ENCODE measurements at places on chromosomes 3 and 15.

DNA sequence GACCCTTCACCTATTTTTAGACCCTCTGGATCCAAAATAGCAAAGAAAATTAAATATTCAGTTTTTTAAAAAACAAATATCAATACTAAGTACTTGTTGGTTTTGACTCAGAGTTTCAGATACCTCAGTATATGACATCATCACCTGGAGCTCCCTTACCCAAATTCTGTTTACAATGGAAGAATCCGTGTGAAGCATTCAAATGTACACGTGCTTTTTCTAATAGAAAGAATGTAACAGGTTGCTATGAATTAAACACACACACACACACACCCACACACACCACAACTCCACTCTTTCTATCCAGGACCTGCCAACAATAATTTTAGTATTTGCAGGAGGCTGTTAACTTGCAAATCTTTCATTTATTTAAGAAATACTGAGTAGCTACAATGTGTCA, 221.8 kb downstream of the THRB start:
- no peak for DNase-seq

DNA sequence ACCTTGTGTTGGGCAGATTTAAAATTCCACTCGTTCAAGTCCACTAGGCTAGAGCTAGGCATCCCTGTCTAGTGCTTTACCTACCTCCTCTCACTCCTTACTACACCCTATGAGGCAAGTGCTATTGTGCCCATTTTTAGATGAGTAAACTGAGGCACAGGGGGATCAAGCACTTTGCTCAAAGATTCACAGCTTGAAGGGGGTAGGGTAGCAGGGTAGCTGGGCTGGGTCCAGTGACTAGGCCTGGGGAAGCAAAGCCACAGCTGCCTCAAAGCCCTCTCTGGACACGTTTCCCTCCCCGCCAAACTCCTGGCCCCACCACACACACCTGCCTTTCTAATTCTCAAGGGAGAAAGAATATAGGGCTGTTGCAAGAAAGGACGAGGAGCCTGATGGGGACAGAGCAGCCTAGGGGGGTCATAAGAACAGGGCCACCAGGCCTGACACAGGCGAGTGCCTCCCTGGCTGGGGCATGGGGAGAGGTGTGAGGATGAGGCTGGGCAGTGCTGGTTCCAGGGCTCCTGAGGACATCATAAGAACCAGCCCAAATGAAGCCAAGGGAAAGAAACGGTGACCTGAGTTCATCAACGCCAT, 34.8 kb upstream of the SFMBT1 start:
- DNase-seq = no peak

DNA sequence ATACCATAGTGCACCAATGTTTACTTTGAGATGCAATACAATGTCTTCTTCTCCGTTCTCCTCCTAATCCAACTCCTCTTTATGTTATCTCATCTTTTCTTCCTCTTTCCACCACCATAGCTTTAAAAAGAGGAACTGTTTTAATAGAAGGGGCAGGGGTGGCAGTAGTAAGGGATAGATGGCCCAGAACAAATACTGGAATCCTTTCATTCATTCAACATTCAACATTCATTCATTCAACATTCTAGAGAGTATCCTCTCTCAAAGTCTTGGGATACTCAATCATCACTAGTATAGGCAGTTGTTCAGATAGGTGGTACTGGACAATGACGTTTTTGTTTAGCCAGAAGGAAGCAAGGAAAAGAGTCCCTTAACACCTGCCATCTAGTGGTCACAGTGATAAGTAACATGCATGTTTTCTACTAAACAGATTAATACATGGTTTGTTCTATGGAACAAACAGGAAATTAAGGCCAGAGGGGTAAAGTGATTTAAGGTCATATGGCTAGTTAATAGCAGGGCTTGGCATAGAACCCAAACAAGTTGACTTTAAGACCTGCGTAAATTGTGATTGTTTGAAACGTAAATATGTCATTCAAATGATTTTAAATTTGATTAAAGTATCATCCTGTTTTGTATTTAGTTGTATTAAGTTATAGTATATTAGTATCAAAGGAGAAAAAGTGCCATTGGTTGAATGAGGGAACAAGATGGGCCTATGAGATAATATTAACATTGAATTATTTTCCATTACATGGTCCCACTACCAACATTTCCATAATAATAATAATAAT, 26.9 kb upstream of the EHHADH start:
- no peak for DNase-seq

DNA sequence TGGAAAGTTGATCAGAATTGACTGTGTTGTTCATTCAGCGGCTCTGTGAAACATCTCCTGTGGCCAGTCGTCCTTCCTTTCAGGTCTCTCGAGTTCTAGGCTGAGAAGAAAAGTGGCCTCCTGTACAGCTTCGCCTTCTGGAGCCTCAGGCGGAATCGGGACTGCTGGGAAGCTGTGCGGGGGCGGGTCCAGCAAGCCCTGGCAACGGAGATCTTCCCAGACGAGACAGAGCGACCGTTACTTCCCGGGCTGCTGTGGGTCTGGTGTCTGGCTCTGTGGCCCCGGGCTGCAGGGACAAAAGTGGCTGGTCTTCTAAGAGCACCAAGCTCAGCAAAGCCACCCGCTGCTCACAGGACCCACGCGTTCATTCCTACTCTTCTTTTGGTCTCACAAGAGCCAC, 88.6 kb upstream of the CACNA2D3 start:
- DNase-seq = no peak

Data from omental fat pad (tissue), 4 donors.